GM12891 (cell line): ENCODE measurements at places on chromosomes 7 and 10.

- no peak for DNase-seq
These were observed 50.5 kb downstream of the MRC1 start for GRCh38 chr10:17859492-17860156.

DNA sequence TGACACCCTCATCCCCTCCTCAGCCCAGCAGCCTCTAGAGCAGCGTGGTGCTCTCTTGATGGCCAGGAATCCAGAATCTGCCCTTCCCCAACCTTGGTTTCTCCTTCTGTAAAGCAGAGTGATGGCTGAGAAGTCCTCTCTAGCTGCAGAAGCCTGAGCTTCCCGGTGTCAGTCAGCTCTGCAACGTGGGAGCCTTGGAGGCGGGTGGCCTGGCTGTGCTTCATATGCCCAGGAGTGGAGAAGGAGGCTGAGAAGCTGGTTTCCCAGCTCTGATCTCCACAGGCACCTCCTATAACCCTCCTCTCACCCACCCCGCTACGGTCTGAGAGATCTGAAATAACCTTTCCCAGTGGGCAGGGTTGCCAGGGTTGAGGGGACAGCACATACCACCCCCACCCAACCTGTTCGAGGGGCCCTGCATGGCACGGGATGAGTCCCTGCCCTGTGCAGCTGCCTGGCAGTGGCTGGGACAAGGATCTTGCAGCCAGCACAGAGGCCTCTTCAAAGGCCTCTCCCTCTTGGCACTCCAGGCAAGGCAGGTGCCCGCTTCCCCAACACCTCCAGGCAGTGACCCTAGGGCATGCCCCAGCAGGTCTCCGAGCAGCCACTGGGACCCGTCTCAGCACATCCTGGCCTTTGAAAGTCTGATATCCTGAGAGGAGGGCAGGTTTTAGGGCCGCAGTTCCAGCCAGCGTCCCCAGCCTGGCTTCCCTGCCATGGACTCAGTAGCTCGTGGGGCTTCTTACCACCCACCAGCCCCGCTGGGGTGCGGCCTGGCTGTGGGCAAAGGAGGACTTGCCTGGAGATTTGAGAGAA, 18.3 kb upstream of the SLC29A3 start:
- no peak for DNase-seq

GRCh38 chr7:30751696-30752273, at the start of gene INMT:
INMT (plus strand) TSS chr7:30752135; CDS start chr7:30752151, 16 bp downstream.
- no peak for DNase-seq

GRCh38 chr10:75865413-75866299, 434.2 kb downstream of the LRMDA start:
- no peak for DNase-seq
